ENCODE measurements at places on chromosomes 16 and 17. TPM values are rescaled to one million over a fixed set of nuclear protein-coding genes. Genes with fewer than 3 reads are reported as not detected.

DNA sequence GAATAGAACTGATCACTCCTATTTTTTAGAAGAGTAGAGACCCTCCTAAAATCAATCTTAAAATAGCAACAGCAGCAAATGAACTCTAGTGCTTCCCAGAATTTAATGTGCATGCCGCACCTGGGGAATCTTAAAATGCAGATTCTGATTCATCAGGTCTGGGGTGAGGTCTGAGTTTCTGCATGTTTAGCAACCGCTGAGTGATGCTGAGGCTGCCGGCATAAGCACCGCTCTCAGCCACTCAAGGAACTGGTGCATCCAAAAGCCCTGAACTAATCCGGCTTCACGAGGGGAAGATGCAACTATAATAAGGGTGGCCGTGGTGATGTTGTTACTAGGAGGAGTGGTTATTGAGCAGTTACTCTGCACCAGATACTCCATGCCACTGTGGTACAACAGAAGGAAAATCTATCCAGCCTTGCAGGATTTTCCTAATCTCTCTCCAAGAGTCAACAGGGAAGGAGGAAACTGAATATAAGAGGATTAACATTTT lies 19.7 kb downstream of the SDK2 start:
- DNase-seq = no peak

- DNase-seq = no peak
Measured at GRCh38 chr16:24900230-24900629, 54.5 kb downstream of the SLC5A11 start.

DNA sequence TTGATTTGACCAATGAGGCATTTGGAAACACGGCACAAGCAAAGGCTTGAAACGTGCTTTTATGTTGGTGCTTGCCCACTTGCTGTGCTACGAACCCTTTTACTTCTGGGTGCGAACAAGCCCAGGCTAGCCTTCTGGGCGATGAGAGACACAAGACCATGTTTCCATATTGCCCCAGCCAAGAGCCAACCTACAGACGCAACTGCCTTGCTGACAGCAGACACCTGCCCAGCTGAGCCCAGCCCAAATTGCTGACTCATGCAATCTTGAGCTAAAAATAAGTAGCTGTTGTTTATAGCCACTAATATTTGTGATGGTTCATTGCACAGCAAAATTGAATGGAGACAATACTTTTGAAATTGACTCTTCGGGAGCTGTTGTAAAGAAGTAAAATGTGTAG lies 464.5 kb downstream of the WWOX start:
- DNase-seq = no peak

DNA sequence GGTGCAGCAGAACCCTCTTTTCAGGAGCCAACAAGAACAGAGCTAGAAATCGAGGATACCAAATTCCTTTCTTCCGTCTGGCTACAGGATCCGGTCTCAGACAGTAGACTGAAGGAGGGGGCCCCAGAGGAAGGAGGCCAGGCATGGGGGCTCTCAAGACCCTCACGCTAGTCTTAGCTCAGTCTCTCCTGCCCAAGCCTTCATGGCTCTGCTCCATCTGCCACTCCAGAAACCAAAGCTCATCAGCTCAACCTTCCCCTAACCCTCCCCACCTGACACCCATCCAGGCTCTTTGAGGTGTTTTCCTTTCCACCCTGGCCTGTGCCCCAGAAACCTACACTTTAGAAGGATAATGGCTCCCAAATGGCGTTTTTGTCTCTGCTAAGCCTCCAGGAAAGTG lies 6.2 kb upstream of the TMEM92 start:
- no peak for DNase-seq

DNA sequence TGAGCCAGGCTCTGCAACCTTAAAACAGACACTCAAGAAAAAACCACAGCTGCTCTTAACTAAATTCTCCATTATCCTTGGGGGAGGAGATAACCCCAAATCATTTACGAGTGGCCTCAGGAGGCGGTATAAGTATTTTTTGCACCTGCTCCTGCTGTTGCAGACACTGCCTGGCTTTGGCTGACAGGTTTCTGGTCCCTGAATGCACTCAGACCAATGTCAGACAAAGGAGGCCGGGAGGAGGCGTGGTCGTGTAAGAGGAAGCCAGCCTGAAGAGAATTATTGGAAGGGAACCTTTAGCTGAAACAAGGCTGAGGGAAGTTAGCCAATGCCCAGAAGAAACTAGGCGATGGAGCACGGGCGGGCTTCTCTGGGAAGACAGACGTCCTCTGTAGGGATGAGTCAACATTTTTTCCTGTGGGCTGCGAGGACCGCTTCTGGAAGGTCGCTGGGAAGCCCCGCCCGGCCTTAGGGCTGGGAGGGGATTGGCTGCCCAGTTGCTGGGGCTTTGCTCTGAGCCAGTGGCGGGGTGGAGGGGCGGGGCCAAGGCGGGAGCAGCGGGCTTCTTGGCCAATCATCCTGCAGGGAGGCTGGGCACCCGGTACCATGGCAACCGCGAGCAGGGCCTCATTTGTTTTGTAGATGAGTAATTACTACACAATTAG lies 82.3 kb downstream of the CCDC182 start:
- peak; percentile 96 for DNase-seq

- no peak for DNase-seq
Measured at GRCh38 chr16:47486856-47487255, 25.7 kb downstream of the PHKB start.

- no peak for DNase-seq
Measured at GRCh38 chr17:34755981-34756636, 176.7 kb downstream of the TMEM132E start.

GRCh38 chr17:67526700-67527099 lies 149.6 kb downstream of the PITPNC1 start:
- no peak for DNase-seq

Gene CCL18
- total RNA-seq = 0.66 TPM

Gene NXPH3
- 2.9 TPM for total RNA-seq

All from mucosa of gallbladder (tissue), 1 donor.